ENCODE measurements at places on chromosomes 5 and 9. TPM values are rescaled to one million over a fixed set of nuclear protein-coding genes. Genes with fewer than 3 reads are reported as not detected.

DNA sequence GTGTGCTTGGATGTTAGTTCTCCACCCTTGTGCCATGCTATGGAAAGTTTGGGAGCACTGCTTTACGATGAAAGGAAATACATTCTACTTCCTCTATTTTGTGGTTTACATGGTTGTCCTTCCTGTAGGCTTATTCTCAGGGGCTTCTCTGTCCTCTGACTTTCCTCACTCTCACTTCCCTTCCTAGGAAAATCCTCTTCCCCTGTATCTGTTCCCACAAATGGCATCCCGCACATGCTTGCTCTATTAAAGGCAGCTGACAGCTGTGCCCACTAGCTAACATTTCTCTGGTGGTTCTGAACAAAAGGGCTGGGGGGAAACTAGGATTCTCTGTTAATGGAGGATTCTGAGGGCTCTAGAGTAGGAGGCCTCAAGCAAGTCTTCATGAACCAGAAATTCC lies 52.4 kb downstream of the FAM170A start:
- no peak for DNase-seq

Gene NAIP
- 3.5 TPM for total RNA-seq

DNA sequence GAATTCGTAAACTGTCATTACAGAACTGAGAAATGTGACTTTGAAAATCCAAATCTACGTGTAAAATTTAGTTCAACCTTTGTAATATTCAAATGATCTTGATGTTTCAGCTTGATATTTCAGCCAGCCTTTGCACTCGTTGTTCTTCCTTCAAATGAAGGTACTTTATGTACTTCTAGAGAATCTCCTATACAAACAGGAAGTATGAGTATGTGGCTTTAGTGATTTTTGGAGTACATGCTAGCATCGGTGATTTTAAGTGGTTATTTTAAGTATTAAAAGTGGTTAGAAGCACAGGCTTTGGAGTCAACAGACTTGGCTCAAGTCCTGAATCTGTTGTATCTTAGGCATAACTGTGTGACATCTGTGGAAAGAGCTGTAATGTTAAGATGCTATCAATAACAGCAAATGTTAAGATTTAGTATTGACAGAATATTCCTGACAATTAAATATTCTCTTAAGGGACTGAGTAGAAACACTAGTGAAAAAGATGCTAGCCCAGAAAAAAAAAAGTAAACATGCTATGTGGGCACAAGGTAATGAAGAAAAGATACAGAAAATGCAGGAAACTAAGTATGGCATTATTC lies 398.0 kb downstream of the ADGRV1 start:
- no peak for DNase-seq

- DNase-seq, result no peak
These were observed 152.3 kb downstream of the TSSK1B start for GRCh38 chr5:113282472-113282871.

Gene RGS14
- 72.9 TPM for total RNA-seq

GRCh38 chr5:154447089-154447725 lies 1.4 kb downstream of the SAP30L start:
- DNase-seq, result no peak

- no peak for DNase-seq
These were observed 47.1 kb upstream of the CTSL start for GRCh38 chr9:87678650-87679355.

Gene NR6A1
- 8.7 TPM for total RNA-seq

Gene SKIC3
- total RNA-seq, result 57.0 TPM

- no peak for DNase-seq
These were observed 364.2 kb upstream of the CLINT1 start for GRCh38 chr5:158223054-158223600.

Gene DENND4C
- 27.5 TPM for total RNA-seq

All from GM12878 (cell line).